ENCODE measurements at places on chromosomes 1 and 21.

DNA sequence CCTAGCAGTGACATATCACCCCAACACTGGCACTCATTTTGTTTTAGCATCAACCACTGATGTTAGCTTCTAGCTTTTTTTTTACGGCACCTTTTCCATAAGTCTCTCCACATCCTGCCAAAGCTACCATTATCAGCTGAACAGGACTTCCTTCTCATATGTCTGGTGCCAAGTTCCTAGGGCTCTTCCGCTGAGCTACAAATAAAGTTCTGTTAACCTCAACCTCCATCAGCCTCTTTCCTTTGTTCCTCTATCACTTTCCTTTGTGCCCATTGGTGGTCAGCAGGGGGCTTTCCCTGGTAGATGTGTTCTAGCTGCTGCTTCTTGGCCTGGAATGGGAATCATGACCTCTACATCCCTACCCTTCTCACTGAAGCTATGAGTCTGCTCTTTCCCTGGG is 163.8 kb downstream of the FAF1 start:
- DNase-seq = no peak

GRCh38 chr1:12772520-12772919 is 1.0 kb upstream of the PRAMEF12 start:
- DNase-seq = no peak

GRCh38 chr1:178277793-178278530 is 184.1 kb downstream of the RASAL2 start:
- DNase-seq = no peak

GRCh38 chr21:25895565-25896205 is 160.9 kb downstream of the GABPA start:
- DNase-seq = no peak

DNA sequence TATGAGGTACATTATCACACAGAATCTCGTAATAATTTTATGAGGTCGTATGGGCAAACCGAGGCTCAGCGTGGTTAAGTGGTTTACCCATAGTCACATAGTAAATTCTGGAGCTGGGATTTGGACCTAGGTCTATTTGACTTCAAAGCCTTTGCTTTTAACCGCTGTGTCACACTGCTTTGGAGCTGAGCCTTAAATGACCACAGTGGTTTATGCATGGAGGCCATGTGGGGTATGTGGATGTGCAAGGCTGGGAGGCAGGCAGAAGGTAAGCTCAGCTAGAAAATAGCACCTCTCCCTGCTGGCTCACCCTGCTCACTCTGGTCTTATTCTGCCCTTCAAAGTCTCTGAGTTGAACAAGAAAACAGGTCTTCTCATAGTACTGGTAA is 269.5 kb downstream of the TRABD2B start:
- DNase-seq = no peak

GRCh38 chr1:119966020-119966419 is 69.7 kb upstream of the ADAM30 start:
- DNase-seq = no peak

- DNase-seq = no peak
Measured at GRCh38 chr21:46060596-46061061, 37.3 kb upstream of the COL6A2 start.

DNA sequence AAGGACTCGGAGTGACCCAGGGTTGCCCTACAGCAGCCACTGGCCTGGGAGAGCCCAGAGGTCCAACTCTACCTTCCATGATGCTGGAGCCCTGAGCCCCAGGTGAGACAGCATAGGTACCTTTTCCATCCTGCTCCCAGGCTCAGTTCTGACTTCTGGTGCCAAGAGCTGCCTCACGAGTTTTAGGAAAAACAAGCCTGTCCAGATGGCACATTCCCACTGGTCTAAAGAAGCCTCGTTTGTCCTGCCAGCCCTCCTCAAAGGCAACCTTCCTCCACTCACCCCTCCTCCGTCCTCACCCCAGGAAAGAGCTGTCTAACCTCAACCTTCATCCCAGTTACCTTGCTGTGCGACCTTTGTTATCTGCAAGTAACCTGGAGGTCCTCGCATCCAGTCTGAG is 53.5 kb upstream of the PRELP start:
- no peak for DNase-seq

GRCh38 chr1:175935166-175935565 is 191.8 kb upstream of the TNR start:
- DNase-seq = no peak

DNA sequence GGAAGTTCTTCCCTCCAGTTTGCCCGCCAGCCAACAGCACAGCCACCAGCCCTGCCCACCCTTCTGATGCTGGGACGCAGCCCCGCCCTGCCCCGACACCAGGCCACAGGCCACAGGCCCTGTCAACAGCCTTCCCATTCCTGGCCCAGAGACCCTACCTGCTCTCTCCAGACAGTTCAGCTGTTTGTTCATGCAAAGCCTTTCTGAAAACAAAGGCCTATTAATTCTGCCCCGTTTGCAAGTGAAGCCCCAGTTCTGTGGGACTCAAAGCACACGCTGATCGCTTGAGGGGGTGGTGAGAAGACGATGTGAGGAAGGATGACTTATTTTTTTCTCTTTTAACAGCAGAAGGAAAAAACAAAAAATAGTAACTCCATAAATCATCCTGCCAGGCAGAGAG is 55.4 kb upstream of the KIF26B start:
- DNase-seq = no peak

- no peak for DNase-seq
Measured at GRCh38 chr1:161404051-161404597, 36.4 kb upstream of the CFAP126 start.

DNA sequence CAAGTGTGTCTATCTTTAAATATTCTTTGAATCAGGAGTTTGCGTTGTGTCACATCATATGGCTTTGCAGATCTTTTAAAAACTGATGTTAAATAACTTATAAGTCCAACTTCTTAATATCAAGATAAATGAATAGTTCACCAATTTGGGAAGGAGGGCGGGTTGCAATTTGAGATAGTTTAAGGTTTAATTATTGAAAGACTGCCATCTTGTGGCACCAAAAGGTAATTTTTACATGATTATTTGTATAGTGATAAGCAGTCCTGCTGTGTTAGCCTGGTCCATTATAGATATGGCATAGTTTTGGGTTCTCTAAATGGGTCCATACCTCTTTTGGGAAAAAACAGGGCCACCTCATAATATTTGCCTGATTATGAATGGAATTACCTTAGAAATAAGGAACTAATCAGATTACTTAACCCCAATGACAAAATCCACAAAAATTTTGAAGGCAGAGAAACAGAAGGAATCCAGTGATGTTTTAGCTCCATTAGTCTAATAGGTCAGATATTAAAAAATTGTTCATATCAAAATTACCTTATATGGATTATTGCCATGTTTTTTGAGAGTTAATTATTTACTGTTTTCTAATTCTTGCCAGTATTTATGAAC is 64.3 kb downstream of the PRKAA2 start:
- no peak for DNase-seq

DNA sequence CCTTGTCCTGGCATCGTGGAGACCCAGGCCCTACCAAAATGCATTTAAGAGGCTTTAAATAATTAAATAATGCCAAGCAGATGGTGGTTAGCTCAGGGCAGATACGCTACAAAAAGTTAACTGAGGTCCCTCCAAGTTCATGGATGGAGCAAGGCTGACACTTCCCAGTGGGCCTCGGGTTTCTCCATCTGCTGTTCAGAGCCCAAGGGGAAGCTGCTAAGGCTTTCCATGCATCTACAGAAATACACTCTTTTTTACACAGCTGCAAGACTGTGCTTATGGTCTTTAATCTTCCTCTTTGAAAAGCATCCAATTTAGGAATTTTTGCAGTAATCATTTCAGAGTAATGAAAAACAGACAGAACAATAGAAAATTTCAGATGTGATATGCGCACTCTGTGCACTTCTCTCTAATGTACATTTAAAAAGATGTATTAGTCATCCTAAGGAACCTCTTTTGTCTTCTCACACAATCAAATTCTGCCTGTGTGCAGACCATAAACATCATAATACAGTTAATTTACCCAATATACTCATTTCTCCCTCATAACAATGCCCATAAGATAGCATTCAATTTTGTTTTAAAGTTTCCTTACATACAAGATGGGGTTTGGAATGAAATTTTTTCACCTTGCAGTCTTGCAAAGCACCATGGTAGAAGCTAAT is 173.2 kb upstream of the ATP1B1 start:
- DNase-seq = no peak

- no peak for DNase-seq
Measured at GRCh38 chr1:235502601-235503402, 1.4 kb downstream of the B3GALNT2 start.

DNA sequence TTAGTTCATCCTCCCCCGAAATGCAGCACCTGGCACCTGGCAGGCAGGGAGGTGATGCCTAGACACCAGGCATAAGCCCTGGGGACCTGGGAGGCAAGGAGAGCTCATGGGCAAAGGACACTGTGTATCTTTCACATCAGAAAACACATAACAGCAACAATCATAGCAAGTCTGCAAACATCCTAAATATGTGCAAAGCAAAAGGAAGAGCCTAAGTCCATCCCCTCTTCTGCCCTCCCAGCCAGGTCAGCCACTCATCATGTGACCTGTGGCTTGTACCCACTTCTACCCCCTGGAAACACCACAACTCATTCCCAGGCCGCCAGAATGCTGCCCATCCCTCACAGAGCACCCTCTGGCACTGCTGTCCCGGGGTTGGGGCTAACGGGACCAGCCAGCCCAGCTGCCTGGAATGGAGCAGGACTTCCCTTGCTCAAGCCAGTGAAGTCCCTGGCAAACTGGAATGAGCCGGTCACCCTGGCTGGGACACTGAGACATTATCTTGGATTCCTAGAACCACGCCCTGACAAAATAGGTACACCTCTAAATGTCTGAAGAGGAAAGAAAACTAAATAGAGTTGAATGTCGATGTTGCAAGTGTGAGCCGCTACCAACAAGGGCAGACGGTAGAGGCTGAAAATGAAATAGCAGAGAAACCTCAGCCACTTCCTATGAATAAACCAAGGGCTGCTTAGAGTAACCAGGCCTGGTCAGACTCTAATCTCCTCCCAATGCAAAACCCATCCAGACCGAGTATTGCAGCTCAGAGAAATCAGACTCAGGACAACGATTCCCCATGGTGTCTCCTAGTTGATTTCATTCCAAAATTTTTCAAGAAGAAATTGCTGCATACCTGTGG is 29.4 kb downstream of the TMPRSS2 start:
- DNase-seq = peak; percentile 50

DNA sequence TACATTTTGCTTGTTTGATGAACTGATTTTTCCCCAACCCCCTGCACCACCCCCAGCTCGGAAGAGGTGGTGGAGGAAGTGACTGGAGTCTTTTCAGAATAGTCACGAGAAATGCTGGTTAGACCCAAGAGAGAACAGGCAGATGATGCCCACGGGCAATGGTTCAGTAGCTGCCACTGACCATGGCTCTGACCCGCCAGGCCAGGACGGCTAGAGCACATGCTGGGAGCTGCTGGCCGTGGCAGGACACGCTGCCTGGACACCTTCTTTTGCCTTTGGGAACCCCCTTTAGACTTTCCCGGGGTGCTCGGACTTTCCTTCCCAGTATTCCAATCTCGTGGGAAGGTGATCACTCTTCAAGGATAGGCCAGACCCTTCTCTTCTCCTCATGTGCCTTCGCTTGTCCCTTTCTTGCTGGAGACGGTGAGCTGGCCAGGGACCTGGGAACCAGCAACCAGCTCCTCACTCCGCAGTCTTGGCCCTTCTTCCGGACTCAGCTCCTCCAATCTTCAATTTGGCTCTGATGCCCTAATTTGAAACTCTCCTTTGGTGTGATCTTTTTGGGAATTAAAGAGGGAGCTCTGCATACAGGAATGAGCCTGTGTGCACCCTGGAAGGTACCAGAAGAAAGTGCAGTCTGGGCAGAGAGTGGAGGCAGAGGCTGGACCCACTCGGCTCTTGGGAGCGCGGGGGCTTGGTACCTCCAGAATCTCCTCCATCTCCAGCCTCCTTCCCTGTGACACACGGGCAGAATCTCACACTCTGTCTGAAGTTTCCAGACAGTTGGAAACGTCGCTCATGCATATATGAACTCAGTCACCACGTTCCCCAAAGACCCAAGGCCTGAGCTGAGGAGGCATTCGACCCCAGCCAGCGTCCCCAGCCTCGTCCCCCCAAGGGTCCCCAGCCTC is 4.0 kb upstream of the PDE9A start:
- DNase-seq = no peak

DNA sequence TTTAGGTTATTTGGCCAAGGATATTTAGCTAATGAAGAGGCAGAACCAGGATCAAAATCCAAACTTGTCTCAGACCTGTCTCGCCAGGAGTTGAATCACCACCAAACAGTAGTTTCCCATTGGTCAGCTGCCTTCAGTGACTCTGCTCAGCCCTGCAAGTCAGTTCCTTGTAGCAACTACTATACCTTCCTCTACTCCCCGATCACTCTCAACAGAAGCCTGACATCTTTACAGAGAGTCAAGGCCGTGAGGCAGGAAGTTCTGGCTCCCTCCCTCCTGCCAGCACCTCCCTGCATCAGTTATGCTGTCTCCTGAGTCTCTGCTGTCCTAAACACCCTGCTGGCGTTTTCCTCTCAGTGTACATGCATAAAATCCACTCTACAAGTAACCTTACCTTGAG is 13.2 kb downstream of the PSMD4 start:
- DNase-seq = no peak

- DNase-seq = peak; percentile 30
Measured at GRCh38 chr1:229570891-229571516, 12.5 kb upstream of the ABCB10 start.

DNA sequence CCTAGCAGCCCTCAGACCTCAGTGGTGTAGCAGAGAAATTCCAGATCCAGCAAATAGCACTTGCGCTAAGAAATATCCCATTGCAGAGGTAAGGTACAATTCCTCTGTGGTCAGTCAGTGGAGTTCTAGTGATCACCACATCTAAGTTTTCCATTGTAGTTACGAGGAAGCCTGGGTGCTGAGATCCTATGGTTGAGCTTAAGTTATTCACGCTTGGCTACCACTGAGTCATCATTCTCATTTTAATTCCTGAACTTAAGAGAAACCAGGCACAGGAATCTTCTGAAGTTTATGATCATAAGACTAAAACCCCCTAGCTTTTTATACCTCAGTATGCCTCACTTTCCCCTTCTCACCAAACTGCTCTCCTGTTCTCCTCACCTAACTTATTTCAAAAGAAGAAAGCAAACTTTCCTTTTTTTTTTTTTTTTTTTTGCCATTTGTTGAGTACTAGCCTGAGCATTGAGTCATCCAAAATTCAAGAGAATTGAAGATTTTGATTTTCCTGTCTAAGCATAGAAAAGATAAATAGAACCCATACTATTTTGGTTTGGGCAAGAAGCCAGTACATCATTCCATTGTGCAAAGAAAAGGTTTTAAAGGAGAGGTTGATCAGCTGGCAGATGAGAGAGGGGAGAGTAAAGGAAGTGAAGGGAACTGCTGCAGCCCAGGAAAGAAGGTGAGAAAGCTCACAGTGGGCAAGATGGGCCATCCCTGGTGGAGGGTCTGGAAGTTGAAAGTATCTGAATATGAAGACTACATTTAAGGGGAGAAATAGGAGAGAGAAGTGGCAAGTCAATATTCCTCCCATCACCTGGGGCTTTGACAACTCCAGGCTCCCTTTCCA is 39.9 kb downstream of the SERBP1 start:
- DNase-seq = no peak

Data from left colon (tissue), 2 donors.